Purkinje cell (primary cell): ENCODE measurements at places on chromosomes 7 and 10. TPM values are rescaled to one million over a fixed set of nuclear protein-coding genes. Genes with fewer than 3 reads are reported as not detected.

The CPA4 gene
- not detected in 2 replicates for polyA plus RNA-seq

The LIPF gene
- polyA plus RNA-seq, result not detected in 2 replicates

The SLC18A3 gene
- not detected in 2 replicates for polyA plus RNA-seq

The CFAP58 gene
- polyA plus RNA-seq, result 0.23 and 0.57 TPM in 2 replicates

The TCF7L2 gene
- 5.5 and 10.9 TPM in 2 replicates for polyA plus RNA-seq
